ENCODE measurements at places on chromosomes 6 and 20.

DNA sequence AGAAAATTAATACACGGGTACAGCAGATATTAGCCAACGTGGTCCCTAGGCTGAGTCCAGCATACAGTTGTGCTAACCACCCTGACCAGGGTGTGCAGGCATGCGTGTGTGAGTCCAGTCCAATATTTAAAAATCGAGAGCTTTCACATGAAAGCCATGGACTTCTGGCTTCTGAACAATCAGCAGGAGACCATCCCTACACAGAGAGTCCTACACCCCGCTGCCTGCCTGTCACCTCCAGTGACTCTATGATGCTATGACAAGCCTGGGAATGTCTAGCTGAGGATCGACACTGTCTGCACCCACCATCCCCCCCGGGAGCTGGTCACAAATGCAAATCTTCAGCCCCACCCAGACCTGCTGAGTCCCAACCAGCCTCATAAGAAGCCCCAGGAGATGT lies 7.9 kb downstream of the ACSS1 start:
- no peak for DNase-seq

- DNase-seq = peak; percentile 71
Observed at GRCh38 chr6:166683477-166683876, 56.4 kb upstream of the RPS6KA2 start.

GRCh38 chr6:85079761-85080160 lies 315.4 kb upstream of the TBX18 start:
- DNase-seq = no peak

DNA sequence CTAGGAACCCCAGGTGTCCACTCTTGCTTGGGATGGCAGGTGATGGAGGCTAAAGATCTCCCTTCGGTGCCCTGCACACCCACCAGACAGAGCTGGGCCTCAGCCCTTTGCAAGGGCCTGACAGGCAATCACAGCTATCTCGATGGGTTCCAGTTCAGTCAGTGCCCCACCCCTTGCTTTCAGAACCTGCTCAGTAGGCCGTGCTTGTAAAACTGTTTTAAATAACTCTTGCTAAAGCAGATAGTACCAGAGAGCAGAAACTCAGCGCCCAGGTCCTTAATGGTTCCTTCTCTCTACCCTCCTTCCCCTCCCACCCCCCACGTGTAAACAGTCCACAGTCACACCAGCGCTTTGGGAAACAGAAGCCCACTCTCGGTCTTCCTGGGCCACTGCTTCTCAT lies 39.2 kb downstream of the C6orf132 start:
- DNase-seq = no peak

DNA sequence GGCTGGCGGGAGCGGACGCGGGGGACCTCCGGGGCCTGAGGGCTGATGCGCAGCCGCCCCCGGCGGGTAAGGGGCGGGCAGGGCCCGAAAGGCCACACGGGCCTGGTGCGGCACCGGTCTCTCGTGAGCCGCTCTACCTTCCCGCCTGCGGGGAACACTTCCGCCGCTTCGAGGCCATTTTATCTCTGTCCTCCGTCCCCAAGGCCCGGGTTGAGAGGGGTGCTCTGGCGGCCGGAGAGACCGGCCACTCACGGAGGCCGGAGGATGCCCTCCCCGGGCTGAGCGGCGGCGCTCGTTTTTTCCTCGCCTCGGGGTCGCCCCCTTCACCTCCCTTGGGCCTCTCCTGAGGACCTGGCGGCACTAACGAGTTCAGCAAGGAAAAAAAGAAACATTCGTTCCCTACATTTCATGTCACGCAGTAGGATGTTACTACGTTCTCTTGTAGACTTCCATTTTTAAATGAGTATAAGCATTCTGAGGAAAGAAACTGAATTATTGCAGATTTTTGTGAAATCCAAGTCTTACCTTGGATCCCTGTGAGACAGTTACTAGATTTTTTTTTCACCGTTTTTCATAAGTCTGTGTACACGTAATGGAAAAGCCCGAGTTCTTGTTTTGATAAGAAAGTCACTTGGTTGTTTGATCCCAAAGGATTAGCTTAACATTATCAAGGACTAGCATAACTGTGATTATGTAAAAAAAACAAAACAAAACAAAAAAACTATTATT lies 575 bp downstream of the WTAP start:
- DNase-seq = no peak

- peak; percentile 96 for DNase-seq
Observed at GRCh38 chr20:38764567-38765318, 16.5 kb downstream of the ACTR5 start.

DNA sequence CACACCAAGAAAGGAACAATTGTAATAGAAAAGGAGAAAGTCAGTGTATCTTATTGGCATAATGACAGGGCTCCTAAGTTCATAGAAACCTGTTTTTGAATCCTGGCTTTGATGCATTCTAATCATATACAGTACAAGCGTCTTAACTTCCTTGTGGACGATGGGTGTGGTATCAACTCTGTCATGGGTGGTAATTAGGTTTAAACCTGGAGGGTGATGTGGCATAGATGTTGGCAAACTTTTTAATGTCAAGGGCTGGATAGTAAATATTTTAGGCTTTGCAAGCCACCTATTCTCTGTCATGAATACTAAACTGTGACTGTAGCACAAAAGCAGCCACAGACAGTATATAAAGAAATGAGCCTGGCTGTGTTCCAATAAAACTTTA lies 138.7 kb upstream of the EDN1 start:
- DNase-seq = peak; percentile 11

DNA sequence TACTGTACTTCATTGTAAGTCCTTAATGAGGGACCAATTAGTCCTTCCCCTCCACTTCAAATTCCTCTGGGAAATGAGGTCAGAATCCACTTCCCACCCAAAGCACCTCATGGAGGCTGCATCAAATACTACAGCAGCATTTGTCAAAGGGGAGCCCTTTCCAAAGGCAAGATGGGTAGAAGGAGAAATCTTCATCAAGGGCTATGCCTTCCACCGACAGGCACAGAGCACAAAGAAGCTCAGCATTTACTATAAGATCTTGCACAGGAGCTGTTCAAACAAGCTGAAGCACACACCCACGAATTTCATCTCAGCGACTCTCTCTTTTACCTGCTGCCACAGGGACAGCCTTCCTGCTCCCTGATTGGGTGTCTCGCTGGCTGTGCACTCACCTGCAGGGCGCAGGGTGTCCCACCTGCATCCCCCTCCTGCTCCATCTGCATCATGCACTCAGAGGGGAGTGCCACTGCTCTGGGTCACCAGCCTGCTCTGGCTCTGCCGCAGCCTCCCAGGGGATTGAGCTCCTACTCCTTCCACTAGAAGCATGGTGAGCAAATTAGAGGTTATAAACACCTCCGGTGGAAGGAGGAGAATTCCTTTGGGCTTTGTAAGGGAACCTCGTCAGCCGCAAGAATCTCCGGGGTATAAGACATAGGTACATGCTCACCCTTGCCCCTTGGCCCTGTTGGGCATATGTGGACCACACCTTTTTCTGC lies 164.5 kb downstream of the ATXN1 start:
- no peak for DNase-seq

DNA sequence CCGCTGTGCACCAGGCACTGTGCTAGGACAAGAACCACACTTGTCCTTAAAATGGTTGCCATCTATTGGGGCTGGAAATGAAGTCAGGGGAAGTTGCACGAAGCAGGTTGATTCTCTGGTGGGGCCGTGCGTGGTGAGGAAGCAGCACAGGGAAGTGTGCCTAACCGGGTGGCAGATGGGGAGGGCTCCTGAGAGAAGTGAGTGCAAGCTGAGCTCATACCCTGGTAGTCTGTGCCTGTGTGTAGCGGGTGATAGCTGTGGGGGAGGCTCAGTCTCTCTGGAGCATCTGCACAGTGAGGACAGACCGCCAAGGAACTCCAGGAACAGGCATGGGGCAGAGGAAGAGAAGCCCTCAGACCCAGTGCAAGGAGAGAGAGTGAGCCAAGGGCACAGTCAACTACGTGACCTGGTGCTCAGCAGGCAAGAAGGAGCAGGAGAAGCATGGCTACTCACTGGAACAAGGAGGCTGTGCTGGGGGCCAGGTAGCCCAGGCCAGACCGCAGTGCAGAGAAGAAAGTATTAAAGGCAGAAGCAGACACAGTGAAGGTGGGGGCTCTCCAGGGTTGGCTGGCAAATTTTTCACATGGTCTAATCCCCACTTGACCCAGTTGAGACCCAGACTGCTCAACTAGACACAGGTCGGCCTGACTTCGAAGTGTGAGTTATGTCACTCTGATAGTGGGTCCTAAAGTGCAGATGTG lies 155.0 kb downstream of the CDH26 start:
- no peak for DNase-seq

DNA sequence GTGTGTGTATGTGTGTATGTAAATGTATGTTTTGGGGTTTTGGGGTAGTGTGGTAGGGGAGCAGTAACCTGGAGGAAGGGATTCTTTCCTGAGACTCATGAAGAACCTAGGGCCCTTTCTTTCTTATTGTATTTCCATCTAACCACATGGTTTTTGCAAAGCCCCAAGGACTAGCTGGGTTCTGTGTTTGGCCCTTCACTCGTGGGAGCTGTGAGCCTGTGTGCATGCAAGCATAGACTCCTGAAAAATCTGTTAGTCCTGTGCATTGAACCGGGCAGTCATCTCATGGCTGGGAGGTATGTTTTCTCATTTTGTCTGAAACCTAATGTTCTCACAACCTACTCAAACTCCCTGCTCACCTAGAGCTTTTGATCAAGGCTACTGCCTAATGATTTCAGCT lies 219.1 kb downstream of the PHACTR1 start:
- no peak for DNase-seq

DNA sequence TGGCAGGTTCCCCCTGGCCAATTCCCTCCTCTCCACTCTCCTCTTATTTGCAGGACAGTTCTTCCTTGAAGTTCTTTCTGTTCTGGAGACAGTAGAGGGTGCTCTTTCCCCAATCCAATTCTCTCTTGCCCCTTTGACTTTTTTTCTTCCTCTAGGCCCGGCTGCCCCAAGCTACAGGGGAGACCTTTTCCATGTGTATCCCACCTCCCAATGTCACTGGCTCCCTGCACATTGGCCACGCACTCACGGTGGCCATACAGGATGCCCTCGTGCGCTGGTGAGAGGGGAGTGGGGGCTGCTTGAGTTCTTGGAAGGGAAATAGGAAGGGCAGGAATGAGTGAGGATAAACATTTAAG lies 1.5 kb downstream of the VARS2 start:
- peak; percentile 83 for DNase-seq

- no peak for DNase-seq
Observed at GRCh38 chr20:9137001-9137400, 68.1 kb downstream of the PLCB4 start.

GRCh38 chr6:123681957-123682462 lies 45.3 kb upstream of the TRDN start:
- DNase-seq = no peak

- no peak for DNase-seq
Observed at GRCh38 chr6:106525107-106525881, 104.0 kb downstream of the RTN4IP1 start.

DNA sequence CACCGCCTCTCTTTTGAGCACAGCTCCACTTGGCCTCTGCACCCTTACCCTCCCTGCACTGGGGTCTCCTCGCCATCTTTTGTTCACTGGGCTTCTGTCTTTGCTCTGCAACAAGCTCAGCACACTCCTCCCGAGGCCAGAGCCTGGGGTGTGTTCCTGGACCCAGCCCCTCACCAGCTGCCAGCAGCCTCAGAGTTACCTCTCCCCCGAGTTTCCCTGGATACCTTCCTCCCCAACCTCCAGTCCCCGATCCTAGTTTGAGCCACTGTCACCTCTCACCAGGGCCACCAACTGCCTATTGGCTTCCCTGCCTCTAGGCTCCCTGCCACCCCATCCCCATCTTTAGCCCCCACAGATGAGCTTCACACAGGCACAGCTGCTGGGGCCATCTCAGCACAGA lies 12.3 kb downstream of the CYP21A2 start:
- DNase-seq = no peak

DNA sequence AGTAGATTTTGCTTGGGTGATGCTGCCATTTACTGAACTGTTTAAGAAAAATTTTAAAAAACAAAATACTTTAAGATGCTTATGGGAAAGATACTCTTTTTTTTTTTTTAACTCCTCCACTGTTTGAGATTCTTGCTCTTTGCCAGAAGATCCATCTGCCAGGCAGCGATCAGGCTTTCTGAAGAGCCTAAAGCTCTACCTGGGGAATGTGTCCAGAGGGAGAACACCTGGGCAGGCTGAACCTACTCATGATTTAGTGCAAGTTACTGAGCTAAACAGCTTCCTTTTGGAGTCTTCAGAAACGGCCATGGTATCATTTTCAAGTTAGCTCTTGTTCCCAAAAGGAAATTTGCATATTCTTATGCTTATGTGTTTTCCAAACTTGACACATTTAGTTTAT lies 23.5 kb upstream of the MLIP start:
- no peak for DNase-seq

DNA sequence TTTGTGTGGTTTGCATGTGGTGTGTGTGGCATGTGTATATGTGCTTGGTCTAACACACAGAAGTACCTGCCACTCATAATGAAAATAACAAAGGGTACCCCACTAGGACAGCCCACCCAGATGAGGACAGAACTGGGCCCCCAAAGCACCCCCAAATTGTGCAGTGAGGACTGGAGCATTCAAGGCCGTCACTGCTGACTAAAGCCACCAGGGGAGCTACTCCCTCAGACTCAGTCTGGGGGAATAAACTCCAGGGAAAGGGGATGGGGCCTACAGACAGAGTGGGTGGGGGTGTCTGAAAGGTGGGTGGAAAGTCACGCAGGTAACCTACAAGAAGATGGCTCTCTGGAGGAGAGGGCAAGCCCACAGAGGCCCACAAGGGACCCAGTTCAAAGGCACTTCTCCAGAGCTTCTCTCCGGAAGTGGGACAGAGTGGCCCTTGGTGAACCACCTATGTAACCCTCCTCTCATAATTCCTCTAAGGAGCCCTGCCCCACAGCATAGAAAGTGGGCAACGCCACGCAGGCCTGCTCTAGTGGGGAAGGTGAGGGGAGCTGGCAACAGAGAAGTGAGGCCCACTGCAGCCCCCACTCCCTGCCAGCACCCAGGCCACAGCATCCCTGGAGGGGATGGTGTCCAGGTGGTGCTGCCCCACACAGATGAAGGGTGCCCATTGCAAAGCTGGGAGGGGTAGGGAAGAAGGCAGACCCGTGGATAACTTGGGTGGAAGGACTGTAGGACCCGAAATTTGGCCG lies 122.8 kb upstream of the MAFB start:
- no peak for DNase-seq

DNA sequence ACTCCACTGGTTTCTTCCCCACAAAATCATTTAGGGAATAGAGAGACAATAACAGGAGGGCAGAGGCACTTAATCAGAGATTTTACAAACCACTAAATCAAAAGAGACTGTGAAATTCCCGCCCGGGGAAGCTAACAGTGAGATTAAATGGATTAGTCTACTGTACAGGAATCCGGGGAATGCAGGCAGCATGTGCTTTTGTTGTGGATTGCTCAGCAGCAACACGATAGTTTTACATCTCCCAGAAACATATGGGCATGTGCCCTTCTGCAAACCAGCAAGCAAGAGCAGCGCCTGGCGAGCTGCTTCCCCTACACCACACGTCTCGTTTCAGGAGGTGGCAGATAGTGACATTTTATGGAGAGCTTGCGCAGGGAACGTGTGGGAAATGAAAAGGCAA lies 382.3 kb downstream of the CD83 start:
- peak; percentile 79 for DNase-seq

Data from kidney tubule cell (primary cell).